ENCODE measurements at places on chromosomes 1 and 21.

- DNase-seq, result no peak
Observed at GRCh38 chr1:227890451-227891222, 57.1 kb downstream of the WNT9A start.

GRCh38 chr1:8362701-8363101 is 44.8 kb downstream of the SLC45A1 start:
- DNase-seq, result no peak

DNA sequence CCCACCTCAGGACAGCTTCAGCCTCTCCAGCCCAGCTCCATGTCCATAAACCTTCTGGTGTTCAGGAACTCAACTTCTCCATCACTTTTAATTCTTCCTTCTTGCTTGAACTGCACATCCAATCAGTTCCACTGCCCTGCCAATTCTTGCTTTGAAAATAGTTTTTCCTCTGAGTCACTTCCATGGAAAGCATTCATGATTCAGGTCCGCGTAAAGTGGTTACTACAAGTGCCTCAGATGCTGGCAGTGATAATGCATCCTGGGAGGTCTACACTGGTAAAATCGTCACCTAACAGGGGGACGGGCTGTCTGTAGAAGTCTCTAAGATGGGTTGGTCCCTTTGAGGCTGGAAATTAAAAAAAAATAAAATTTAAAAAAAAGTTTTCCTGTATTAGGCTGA is 25.9 kb upstream of the RCAN1 start:
- no peak for DNase-seq

GRCh38 chr1:85822696-85823095 is 114.5 kb upstream of the ZNHIT6 start:
- DNase-seq, result peak; percentile 11

All from NCI-H82 (cell line).